NB4 (cell line): ENCODE measurements at places on chromosomes 2 and 18.

GRCh38 chr2:233355916-233356315 is 1.6 kb downstream of the DGKD start:
- DNase-seq = no peak

- no peak for DNase-seq
Observed at GRCh38 chr2:59684771-59685166, 868.7 kb downstream of the BCL11A start.

DNA sequence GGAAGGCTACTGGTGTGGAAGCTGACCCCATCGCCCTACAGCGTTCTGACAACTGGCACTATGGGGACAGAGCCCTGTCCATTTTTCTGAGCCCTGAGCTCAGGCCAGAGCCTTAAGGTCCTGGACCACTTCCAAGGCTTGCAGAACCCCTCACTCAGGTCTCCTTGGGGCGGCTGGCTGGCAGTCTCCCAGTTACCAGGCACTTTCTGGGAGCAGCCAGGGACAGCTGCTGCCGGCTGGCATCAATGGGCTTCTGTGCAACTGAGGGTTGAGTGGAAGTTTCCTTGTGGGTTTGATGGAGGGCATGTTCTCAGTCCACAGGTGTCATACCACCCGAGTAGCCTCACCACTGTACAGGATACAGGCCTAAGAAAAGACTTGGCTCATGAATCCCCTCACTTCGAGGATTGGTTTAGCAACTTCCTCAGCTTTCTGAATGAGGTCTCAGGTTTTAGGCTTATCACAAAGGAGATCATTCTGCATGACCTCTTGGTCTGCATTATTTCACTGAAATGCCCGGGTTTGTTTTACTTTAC is 27.4 kb upstream of the WIPF1 start:
- DNase-seq = no peak

DNA sequence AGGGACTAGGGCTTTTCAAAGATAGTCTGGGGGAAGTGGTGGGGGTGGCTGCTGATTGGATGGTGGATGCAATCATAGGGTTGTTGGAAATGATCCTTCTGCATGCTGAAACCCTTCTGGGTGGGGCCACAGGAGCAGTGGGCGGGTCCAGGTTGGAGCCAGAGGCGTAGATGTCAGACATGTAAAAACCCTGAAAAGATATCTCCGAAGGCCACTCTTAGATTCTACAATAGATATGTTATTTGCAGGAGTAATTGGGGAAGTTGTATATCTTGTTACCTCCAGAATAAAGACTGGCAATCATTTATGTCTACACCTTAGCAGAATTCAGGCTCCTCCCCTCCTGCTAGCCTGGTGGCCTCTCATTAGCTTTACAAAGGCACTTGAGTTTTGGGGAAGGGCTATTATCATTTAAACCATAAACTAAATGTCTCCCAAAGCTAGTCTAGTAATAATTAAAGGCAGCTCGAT is 8.2 kb upstream of the FAM98A start:
- no peak for DNase-seq

DNA sequence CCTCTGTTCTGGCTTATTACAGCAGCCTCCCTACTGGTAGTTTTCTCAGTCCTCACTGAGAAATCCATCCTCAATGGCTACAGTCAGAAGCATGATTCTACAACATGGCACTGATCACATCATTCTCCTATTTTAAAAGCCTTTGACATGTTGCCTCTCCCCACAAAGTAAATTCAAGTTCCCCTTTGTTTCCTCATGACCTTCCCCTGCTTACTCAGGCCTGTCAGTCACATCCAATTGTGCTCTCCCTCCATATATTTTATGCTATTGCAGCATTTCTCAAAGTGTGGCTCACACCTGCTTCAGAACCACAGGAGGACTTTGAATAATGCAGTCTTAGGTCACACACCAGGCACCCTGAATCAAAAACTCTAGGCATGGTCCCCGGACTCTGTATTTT is 124.6 kb downstream of the SPOPL start:
- DNase-seq = no peak

DNA sequence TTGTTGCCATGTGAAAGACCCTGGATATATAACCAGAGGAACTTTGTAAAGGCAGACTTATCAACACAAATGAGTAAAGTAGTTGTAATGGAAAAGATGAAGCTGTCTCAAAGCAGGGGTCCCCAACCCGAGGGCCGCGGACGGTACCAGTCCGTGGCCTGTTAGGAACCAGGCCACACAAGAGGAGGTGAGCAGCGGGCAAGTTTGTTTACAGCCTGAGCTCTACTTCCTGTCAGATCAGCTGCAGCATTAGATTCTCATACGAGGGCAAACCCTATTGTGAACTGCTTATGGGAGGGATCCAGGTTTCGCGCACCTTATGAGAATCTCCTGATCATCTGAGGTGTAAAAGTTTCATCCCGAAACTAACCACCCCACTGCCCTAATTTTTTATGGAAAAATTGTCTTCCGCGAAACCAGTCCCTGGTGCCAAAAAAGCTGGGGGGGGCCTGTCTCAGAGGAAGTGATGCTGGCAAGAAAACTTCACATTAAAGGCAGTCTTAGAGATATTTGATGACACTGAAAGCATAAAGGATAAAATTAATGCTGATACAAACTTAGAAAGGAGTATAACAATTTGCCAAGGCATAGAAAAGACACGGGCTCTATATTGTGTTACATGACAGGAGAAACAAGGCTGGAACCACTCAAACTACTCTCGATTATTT is 57.5 kb upstream of the MSTN start:
- DNase-seq = no peak

DNA sequence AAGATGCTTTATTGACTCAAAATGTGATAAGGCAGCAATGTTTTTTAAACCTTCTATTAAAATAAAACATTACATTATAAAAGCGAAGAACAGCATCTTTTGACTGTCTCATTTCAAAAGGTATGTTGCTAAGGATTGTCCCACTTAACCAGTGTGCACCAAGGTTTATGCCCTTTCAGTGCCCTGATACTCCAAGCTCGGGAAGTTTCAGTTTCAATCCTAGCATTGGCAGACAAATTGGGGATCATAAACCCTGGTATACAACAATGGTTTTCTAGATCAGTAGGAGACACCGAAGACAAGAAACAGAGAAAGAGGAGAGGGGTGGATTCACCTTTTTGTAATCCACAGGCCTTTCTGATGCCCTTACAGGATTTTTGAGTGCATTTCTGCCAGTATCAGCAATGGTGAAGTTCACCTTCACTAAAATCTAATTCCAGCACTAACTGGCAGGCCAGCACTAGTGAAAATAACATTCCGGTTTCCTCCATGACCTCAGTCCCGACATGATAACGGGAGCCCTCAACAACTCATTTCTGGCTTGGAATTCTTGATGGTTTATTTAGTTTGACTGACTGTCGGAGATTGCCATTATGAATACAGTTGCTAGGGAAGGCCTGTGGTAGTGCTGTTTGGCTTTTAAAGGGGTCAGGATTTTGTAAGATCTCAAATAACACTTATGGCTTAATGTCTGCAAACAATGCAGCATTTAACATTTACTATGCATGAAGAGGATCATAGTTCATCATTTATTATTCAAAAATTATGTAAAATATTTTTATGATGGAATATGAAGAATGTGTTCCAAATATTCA is 33.3 kb upstream of the FIGN start:
- no peak for DNase-seq

- no peak for DNase-seq
Observed at GRCh38 chr2:171235262-171235881, 74.7 kb upstream of the TLK1 start.

- DNase-seq = no peak
Observed at GRCh38 chr2:188786368-188786841, 187.8 kb upstream of the COL3A1 start.

DNA sequence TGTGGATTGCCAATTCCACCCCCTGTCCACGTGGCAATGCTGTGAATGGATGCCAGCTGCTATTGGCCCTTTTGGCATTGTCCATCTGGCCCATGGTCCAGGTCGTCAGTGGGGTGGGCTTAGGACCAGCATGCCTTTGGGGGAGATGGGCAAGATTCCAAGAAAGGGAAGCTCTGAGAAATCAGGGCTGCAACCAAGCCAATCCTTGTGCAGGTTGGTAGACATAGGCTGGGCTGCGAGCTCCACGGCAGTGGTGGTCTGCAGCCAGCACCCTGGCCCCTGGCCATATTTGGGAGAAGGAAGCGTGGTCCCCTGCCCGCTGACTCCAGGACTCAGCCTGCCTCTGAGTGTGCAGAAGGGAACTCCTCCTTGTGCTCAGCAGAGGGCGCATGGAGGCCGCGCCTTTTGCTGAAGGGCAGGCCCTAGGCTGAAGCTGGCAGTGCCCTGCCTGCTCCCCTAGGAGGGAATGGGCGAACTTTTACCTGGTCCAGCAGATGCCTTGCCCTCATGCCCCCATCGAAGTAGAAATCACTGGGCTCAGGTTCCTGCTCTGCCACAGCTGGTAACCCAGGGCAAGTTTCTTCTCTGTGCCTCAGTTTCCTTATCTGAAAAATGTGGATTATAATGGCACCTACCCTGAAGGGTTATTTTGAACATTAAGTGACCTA is 5.4 kb downstream of the SPR start:
- peak; percentile 74 for DNase-seq

- DNase-seq = no peak
Observed at GRCh38 chr18:55647331-55647730, 59.3 kb upstream of the TCF4 start.

DNA sequence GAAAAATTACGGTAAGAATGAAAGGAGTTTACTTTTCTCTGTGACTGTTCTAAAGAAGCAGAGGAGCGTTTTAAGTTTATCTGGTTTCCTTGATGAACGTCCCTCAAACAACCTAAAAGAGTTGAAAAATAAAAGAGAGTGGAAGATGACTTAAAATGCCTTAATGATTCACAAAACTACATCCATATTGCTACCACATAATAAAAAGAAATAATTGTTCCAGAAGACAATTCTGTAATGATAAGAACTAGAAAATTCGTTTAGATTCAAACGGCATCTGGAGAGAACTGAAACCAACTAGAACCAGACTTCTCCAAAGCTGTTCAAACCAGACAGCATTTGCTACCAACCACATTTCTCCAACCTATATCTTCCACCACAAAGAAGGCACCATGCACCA is 68.1 kb downstream of the TEKT4 start:
- DNase-seq = no peak

DNA sequence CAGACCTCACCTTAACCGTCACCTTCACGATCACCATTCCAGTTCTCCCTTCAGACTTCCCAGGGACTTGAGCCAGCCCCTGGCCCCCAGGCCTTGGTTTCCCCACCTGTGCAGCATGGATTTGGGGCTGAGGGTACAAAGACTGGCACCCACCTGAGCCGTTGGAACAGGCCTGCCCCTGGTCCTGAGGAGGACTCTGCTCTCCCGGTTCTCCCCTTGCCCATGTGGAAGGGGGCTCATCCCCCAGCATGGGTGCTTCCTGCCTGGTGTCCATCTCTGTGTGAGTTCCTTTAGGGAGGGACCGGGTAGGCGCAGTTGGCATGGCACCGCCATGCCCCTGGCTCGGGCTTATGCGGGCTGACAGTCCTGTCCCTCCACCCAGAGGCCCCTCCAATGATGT is 10.9 kb upstream of the GPR35 start:
- DNase-seq = no peak

GRCh38 chr2:100208141-100208770 is 65.9 kb upstream of the AFF3 start:
- DNase-seq = no peak

- DNase-seq = no peak
Observed at GRCh38 chr2:189819297-189819704, 35.1 kb downstream of the PMS1 start.

GRCh38 chr2:200365209-200365608 is 58.7 kb downstream of the SPATS2L start:
- DNase-seq = no peak

DNA sequence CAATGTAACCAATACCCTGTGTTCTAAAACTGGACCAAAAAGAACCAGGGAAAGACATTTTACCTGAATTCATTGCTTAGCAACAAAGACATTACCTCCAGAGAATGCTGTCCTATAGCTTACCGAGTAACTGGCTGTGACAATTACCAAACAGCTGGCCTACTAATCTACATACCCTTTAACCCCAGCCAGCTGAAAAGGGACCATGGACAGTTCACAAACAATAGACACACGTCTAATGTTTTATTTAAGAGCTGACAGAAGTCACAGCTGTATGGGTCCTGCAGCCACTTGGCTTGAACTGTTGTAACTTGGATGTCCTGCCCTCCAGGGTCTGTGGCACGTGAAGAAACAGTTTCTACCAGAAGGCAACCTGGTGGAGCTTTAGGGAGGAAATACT is 130.1 kb upstream of the EFEMP1 start:
- DNase-seq = no peak

DNA sequence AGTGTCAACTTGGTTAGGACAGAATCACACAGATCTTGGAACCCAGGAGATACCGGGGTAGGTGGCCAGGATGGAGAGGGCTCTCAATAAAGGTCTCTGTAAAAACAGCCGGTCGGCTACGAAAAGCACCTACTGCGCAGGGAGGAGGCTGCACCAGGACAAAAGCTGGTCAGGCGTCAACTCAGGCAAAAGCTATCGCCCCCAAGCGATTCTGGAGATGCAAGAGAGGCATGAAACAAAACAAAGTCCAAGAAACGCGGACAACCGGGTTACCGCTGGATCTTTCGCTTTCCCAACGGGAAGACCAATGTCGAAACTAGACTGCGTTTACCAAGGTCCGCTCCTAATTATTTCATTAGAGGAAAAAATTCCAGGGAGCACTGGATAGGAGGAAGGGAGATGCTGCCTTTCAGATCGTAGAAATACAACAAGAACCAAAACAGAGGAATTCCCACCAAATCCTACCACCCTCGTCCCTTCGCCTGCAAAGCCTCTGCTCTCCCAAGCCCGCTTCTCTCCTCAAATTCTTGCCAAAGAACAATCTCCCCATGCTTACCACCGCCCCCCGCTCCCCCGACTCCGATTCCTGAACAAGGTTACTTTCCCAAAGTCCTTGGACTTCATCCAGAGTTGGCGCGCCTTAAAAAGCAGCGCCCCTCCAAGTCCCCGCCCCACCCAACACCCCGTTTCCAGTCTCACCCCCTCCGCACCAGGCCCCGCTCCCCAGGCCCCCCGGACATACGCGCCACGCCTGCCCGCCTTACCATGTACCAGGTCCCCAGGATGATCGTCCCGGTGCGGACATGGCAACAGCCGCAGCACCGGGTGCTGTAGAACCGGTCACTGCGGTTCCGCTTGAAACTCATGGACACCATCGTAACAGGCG is 539 bp downstream of the LAPTM4A start:
- DNase-seq = peak; percentile 72
